ENCODE measurements at places on chromosomes 6 and 20.

DNA sequence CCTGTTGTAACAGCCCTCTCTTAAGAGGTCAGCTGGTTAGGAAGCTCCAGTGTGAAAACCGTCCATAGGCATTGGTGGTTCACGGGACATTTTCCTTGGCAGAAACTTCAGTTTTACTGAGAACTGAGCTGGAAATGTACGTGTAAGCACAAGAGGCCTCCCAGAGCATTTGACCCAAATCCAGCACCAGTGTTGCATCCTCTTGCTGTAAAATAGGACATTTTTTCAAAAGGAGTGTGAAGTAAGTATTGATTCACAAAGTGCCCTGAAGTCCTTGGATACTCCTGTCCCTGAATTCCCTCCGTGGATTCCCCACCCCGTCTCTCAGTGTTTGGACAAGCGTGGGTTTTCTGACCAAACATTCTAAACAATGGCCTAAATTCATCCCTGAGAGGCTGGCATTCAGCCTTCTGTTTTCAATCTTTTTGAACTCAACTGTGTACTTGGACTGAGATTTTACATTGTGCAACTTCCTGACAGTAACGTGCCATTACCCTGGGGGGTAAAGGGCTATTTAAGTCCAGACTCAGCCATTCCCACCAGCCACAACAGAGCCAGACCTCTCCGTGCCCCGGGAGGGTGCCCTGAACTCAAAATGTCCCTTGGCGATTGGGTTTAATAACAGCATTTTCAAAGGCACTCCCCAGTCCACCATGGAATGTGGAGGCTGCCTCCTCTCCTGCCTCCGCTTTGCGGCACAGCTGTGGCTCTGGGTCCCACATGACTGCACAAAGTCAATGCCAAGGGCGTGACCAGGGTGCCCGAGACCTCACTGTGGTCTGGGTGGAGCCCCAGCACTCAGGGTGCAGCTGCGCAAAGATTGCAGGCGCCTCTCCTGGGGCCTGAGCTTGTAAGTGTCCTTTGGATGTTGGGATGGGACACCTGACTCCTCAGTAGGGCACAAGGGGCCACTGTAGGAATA is 92.7 kb upstream of the AFDN start:
- DNase-seq, result no peak

DNA sequence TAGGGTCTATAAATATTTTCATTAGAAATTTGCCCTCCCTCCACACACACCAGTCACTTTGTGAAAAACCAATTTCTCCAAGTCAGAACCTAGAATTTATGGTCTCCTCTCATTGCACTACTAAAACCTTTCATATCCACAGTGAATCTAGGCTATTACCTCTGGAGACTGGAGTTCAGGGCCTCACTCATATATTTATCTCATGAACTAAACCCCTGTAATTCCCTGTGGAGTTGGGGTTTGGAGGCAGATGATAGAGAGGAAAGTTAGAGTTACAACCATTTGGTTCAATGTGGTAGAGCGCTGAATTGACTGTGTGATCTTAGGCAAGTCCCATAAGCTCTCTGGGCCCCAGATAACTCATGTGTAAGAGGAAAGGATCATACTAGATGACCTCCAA is 18.2 kb upstream of the CEP85L start:
- no peak for DNase-seq

- no peak for DNase-seq
Measured at GRCh38 chr6:34284563-34285447, 36.0 kb upstream of the SMIM29 start.

GRCh38 chr6:159169557-159170332 is 545 bp downstream of the FNDC1 start:
- no peak for DNase-seq

GRCh38 chr20:47031004-47031403 is 136.4 kb downstream of the EYA2 start:
- DNase-seq, result no peak

GRCh38 chr20:58695084-58695722 is 2.6 kb downstream of the NPEPL1 start:
- no peak for DNase-seq

- DNase-seq, result no peak
Measured at GRCh38 chr20:6122111-6122872, 538 bp downstream of the FERMT1 start.

DNA sequence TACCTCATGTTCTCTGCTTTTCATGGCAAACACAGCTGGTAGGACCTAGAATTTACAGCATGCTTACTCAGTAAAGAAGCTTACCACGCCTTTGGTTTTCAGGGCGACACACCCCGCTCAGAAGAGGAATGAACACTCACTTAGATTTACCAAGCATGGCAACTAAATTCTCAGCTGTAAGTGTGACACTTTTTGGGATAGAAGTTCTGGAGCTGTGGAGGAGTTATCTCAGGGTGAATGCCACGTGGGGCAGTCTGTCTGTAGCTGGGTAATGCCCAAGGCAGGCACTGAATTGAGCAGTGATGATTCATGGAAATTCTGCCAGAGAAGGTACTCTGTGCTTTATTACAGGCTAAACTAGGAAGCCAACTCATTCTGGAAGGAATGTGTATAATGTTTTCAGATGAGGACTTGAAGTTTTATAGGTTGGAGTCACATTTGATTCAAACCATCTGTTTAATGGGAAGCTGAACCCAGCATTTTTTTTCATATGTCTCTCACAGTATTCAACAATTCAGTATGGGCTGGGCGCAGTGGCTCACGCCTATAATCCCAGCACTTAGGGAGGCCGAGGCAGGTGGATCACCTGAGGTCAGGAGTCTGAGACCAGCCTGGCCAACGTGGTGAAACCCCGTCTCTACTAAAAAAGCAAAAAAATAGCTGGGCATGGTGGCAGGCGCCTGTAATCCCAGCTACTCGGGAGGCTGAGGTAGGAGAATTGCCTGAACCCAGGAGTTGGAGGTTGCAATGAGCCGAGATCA is 3.5 kb upstream of the PRIM2 start:
- DNase-seq, result no peak

DNA sequence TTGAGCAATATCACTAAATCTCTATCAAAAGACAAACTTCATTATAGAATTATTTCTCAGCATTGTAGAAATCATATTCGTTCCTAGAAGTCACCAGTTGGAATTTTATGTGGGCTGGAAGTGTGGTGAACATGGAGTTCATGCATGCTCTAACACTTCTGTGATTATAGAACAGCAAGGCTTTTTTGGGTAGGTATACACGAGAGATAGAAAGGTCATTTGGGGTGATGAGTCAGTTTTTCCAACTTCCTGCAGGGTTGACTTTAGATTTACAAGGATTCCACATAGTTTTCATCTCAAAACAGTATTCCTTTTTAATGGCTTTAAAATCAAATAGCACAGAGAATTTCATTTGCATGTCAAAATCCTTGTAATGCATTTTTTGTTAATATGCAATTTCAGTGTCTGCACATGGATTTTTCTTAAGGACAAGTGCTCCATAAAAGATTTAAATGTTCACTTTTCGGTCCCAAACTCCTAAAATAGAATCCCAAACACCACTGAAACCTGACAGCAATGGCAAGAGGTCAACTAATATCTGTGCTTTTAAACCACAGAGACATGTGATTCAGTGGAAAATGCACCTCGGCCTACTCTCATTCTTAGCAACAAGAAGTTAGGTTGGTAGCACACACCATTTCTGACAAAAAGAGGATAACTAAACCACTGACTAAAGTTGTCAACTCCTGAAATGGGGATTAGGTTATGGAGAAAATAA is 211.0 kb downstream of the MOXD1 start:
- no peak for DNase-seq

GRCh38 chr20:44212792-44213191 is 2.2 kb upstream of the OSER1 start:
- DNase-seq, result no peak

DNA sequence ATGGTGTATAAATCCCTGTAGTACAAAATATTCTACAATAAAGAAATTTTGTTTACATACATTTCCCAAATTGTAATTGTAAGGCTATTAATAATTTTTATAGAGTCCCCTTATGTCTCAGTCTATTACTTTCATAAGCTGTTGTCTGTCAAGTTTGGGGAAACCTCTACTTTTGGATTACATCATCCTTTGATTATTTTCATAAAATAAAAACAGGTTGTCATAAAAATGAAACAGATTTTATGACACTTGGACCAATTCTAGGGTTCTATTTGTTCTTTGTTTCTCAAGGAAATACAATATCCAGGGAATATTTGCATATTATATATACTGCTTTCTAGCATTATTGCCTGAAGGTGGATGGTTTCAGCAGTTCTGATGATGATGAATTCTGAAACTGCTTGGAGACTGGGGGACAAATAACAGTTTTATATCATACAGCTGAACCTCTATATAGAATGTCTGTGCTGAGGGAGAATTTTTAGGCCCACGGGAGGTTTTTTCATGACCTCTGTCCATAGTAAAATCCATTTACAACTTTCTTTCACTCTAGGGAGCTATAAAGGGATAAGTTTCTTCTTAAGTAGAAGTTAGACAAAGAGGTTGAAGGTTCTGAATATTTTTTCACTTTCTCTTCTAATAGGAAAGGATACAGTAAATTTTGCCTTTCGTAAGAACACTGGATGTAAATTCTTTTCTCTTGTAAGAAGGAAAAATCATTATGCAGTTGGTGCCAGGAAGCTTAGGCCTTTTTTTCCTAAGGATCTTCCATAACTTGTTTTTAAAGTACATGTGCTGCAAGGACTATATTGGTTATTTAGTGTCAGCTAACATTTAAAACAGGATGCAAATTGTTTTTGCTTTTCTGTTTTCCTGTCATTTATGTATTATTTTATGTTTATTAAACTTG is 58.0 kb downstream of the CD2AP start:
- no peak for DNase-seq

GRCh38 chr6:160060920-160061447 is 60.6 kb upstream of the SLC22A1 start:
- no peak for DNase-seq

GRCh38 chr20:31662372-31662854 is 24.7 kb downstream of the COX4I2 start:
- no peak for DNase-seq

GRCh38 chr6:118801257-118801656 is 92.7 kb upstream of the ASF1A start:
- no peak for DNase-seq

GRCh38 chr6:113909224-113909856 is 52.2 kb downstream of the MARCKS start:
- DNase-seq, result no peak

DNA sequence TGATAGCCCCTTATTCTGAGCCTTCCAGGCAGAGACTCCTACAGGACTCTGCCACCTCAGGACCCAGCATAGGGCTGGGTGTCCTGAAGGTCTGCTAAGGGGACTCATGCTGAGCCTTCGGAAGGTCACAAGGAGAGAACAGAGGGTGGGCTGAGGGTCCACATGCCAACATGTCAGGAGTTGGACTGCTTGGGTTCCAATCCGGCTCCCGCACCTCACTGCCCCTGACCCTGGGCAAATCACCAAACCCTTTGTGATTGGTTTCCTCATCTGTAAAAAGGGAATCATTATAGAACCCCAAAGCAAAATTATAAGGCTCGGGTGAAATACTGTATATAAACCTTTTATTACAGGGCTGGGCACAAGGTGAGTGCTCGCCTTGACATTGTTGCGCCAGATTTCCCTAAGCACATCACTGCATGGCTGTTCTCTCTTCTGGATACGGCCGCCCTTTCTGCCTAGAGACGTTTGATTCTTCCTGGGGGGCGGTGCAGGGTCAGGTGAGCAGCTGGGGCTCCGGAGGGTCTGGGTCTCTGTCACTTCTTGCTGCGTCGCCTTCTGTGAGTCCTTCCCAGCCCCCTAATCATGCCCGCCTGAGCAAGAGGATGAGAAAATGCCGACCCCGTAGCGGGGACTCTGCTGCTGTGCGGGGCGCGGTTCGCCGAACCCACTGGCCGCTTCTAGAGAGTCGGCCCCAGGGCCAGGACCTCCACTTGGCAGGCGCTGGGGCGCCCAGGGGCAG is 90.5 kb upstream of the EPB41L1 start:
- DNase-seq, result no peak

- no peak for DNase-seq
Measured at GRCh38 chr6:107740496-107741190, 83.5 kb downstream of the SCML4 start.

DNA sequence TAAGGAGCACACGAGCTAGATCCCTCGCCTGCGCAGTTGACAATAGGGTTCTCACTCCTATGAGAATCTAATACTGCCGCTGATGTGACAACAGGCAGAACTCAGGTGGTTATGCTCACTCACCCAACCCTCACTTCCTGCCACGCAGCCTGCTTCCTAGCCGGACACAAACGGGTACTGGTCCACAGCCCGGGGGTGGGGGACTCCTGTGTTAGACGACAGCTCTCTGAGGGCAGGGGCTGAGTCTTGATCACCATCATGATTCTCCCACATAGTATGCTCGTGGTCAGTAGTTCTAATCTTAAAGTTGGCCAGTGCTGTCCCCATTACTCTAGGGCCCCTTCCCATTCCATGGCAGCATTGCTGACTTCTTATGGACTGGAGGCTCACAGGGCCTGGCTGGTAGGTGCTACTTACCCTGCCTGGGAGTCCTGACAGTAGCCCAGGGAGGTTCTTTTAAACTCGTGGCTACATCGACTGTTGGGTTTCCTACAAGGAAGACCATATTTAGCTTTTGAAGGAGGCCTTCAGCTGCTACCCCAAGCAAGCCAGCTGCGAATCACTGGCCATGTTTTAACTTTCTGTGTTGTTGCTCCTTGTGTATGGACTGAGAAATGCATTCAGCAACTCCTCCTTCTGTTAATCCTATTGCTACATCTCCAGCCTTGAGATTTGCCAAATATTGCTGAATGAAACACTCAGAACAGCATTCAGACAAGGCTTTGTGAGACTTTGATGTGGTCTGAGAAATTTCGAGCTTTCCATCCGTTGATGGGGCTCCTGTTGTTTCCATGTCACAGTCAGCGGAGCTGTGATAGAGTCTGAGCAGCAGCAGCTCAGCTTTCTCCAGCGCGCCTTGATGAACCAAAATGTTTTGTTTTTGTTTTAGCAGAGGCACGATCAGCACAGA is 300.3 kb downstream of the NRN1 start:
- DNase-seq, result no peak

DNA sequence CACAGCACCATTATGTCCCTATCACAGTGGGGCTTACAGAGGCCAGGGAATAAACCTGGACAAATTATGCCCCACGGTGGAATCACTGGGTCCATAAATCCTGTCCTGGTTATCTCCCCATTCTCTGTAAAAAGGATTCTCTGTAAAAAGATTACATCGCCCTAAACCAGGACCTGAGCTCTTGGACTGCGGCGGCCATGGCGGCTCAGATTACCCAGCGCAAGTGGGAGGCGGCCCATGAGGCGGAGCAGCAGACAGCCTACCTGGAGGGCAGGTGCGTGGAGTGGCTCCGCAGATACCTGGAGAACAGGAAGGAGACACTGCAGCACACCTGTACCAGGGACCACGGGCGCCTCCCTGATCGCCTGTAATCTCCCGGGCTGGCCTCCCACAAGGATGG is 8.4 kb upstream of the HLA-A start:
- DNase-seq, result no peak

- no peak for DNase-seq
Measured at GRCh38 chr6:82832811-82833210, 232.8 kb downstream of the UBE3D start.

- no peak for DNase-seq
Measured at GRCh38 chr6:47769982-47770381, 11.8 kb upstream of the OPN5 start.

GRCh38 chr6:151430886-151431285 is 21.0 kb downstream of the RMND1 start:
- DNase-seq, result no peak

GRCh38 chr20:19473922-19474286 is 261.5 kb downstream of the SLC24A3 start:
- DNase-seq, result no peak

- DNase-seq, result no peak
Measured at GRCh38 chr20:2822073-2822472, 5.9 kb downstream of the TMEM239 start.

- DNase-seq, result no peak
Measured at GRCh38 chr6:111549746-111550145, 55.9 kb downstream of the TRAF3IP2 start.

- DNase-seq, result no peak
Measured at GRCh38 chr20:54545676-54546358, 70.4 kb downstream of the DOK5 start.
